ACHN (cell line): ENCODE measurements at places on chromosomes 3 and 15.

DNA sequence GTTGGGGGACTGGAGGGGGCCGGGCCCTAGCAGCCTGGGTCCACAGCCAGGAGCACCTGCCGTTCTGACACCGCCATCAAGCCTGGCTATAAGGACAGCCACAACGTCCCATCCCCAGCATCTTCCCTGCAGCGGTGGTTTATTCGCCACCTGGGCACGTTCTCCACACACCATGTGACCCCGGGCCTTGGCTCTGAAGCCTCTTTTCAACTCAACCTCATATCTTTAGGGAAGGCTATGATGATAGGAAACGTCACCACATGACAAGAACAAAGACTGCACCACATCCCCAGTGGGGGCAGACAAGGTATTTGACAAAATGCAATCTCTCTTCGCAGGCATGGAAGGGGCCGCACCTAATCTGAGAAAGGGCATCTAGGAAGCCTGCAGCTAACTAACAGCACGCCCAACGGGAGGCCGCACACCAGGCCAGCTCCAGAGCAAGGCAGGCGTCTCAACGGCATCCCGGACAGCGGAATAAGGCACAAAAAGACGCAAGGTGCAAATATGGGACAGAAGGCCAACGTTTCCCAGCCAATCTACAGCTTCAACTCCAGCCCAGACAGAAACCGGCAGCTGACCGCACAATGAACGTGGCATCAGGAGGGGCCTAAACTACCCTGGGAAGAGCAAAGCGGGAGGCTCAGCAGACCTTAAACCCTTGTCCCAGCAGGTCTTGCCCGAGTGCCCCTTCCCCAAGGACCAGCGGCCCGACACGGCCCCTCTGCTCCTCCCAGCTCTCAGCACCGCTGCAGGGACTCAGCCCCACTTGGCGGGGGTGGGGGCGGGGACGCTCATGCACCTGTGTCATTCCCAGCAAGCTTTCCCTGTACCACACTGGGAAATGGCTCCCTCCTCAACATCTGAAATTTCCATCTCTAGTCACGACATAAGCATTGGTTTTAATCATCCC, 41.9 kb downstream of the NIPA2 start:
- no peak for DNase-seq

GRCh38 chr3:16633948-16634347, 28.7 kb upstream of the DAZL start:
- DNase-seq, result no peak

DNA sequence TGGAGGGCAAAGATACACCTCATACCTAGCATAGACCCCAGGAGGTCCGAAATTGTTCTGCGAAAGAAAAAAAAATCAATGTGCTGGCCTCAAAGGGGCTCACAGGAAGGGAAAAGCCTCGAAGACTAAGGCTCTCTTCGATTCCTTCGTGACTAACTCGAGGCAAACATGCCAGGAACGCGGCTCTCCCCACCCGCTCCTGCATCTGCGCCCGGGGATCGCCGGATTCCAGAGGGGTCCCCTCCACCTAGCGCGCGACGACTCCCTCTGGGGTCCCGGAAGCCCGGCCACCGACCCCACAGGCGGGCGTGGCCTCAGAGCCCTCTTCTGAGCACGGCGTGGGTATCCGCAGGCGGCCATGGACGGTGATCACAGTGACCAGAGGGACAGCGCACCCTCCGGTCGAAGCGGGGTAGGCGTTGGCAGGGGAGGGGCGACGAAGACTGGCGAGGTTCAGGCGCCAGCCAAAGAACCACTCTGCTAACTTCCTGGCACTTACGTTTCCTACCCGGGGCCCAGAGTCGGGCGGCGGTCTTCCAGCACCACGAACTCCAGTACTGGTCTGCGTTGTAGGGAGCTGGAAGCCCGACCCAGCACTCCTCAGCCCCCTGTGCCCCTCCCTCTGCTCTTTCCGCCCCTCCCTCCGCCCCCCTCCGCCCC, 515 bp upstream of the EIF3J start:
- peak; percentile 86 for DNase-seq

GRCh38 chr3:9347081-9347480, 15.8 kb upstream of the THUMPD3 start:
- DNase-seq, result no peak

DNA sequence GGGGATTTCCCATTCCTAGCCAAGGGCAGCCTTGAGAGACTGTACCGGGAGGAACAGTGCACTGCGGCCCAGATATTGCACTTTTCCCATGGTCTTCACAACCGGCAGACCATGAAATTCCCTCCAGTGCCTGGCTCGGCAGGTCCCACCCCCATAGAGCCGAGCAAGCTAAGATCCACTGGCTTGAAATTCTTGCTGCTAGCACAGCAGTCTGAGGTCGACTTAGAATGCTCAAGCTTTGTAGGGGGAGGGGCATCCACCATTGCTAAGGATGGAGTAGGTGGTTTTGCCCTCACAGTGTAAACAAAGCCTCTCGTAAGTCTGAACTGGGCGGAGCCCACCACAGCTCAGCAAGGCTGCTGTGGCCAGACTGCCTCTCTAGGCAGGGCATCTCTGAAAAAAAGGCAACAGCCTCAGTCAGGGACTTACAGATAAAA, 156.3 kb downstream of the FRMD5 start:
- no peak for DNase-seq

- DNase-seq, result no peak
Measured at GRCh38 chr3:114743746-114744485, 403.2 kb downstream of the ZBTB20 start.

GRCh38 chr3:31696009-31696297, 163.2 kb downstream of the STT3B start:
- DNase-seq, result no peak

- no peak for DNase-seq
Measured at GRCh38 chr3:128349963-128350599, 116.6 kb downstream of the DNAJB8 start.

GRCh38 chr3:45003859-45004258, 22.2 kb upstream of the CLEC3B start:
- no peak for DNase-seq

DNA sequence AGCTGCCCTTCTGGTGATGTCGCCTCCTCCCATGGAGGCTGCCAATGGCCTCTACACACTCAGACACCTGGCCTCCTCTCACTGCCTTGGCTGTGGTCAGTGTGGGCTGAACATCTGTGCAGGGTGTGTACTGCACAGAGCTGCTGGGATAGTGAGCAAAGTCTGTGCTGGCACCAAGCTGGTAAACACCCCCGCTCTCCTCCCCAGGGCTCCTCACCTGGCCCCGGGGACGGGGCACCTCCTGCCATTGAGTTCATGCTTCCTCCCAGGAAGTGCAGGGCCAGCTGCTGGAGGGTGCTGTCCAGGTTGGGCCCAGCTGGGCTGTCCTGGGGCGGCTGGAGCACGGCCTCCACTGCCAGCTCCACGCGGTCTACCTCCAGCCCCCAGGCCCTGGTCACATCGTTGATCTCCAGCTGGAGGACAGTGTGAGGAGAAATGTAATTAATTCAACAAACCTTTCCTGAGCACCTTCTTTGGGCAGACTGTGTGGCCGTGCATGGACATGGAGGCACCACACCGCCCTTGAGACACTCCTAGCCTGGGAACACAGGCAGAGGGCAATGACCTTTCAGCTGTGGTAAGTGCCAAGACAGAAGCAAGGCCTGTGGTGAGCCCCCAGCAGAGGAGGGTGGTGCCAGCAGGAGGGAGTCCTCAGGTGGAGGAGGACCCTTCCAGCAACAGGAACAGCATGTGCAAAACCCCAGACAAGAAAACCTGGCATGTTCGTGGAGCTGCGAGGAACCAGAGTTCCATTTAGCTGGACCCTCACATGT, 6.8 kb downstream of the STOML1 start:
- DNase-seq, result peak; percentile 45
